ENCODE measurements at places on chromosomes 2 and 18.

DNA sequence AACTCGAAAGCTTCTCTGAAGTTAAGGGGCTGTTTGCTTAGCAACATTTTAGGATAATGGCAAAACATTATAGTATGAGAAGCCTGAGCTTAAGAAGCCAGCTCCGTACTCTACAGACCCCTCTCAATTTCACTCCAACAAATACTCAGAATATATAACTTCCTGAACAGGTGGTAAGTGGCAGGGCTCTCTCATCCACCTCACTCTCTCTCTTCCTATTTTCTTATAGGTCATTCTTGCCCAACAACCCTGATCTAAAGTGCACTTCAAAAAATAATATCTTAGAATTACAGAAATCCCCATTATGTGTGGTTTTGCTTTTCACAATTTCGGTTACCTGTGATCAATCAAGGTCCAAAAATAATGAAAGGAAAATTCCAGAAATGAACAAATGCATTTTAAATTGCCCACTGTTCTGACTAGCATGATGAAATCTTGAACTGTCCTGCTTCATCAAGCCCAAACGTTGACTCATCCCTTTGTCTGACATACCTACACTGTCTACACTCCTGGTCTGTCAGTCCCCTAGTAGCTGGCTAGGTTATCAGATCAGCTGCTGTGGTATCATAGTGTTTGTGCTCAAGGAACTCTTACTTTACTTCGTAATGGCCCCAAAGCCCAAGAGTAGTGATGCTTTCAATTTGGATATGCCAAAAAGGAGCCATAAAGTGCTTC is 122.8 kb upstream of the COL5A2 start:
- no peak for DNase-seq

DNA sequence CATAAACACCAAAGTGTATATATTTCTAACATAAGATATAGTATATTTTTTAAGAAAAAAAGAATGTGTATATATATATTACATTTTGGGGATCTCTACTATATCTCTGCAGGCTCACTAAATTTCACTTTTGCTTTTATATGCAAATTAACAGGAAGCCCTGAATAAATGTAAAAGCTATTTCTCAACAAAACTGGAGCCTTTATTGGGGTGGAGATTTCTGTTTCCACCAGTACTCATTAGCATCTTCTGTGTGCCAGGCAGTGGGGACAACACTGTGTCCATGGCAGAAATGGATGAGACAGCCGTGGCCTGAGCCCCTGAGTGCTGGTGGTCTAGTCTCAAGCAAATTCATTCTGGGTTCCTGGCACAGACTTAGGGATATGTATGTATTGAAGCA is 41.3 kb downstream of the C18orf63 start:
- DNase-seq = no peak

- peak; percentile 38 for DNase-seq
Observed at GRCh38 chr2:71190656-71191569, 36.0 kb downstream of the PAIP2B start.

GRCh38 chr2:74333896-74334586 is 9.2 kb downstream of the SLC4A5 start:
- DNase-seq = peak; percentile 18

- no peak for DNase-seq
Observed at GRCh38 chr18:29003194-29003593, 826.3 kb upstream of the CDH2 start.

DNA sequence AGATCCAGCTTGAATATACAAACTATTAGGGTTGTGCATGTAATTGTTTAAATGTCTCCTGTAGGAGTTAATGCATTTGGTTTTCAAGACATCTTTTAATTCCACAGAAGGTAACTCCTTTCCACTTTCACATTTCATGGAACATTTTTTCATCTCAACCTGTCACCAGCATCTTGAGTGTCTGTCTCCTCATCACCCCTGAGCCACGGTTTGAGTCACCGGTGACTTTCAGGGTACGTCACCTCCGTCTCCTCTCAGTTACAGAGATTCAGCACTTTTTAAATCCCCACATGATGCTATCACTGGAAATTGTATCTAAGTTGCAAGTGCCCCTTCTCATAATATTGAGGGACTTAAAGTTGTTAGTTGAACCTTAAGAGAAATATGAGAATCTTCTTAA is 25.3 kb downstream of the GPR55 start:
- DNase-seq = no peak

DNA sequence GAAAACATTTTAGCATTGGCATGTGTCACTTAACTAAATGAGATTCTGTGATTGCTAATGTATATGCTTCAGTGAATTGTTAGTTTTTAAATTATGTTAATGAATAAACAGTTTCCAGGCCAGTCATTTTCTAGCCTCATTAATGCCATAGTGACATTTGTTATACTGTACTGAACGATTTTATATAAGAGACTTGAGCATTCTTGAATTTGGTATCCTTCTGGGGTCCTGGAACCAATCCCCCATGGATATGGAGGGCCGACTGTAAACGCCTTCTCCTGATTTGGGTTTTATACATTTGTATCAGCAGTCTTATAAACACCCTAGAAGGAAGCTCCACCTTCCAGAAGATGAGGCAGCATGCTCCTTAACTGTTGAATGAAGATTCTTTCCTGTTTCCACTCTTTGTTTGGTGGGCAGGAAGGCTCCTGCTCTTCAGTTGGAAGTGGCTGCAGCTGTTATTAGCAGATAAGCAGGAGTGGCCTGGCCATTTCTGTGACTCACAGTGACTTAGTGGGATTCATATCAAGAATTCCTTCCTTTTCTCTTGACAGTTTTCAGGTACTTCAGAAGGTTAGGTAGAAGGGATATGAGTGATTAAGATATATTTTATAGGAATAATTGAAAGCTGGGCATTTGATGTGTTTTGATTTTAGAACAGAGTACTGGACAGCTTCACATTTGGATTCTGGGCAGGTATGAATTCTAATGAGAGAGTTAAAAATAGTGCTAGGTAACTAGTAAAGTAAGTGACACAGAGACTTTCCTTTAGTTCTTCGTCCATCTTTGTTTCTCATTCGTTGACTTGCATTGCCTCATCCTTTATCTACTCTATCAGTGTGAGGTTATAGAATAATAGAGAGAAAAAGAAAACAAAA is 124.9 kb downstream of the PLCL1 start:
- no peak for DNase-seq

DNA sequence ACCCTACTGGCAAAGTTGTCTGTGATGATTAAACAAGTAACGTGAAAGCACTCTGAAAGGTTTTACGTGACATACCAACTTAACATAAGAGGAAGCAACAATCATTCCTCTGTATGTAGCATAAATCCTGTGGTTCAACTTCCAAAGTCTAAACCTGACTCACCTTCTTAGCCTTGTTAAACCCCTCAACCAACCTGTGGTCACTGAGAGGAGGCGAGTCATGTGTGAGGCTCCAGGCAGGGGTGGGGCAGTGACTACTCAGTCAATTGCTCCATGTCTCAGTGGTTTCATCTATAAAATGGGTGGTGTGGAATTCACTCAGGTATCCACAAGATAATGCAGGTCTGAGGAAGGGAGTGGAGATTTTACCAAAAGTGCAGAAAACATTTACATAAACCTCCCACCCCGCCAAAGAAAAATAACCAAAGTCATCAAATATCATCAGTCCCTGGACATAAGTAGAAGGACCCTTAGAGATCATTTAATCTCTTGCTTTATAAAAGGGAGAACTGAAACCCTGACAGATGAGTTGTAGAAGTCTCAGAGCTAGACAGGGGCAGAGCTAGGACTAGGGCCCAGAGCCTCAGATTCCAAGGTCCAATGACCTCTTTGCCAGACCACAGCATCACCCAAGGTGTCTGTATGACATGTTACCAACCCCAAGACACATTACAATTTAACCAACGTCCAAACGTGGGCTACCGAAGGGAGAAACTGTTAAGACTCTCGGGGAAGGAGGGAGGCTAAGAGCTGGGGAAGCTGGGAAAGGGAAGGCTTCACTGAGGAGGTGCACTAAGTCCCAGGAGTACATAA is 3.7 kb upstream of the PCBP1 start:
- no peak for DNase-seq

- DNase-seq = no peak
Observed at GRCh38 chr2:100529900-100530299, 32.9 kb upstream of the PDCL3 start.

- DNase-seq = no peak
Observed at GRCh38 chr2:39468579-39469451, 31.7 kb upstream of the MAP4K3 start.

GRCh38 chr18:32378705-32379104 is 92.0 kb downstream of the GAREM1 start:
- DNase-seq = no peak

DNA sequence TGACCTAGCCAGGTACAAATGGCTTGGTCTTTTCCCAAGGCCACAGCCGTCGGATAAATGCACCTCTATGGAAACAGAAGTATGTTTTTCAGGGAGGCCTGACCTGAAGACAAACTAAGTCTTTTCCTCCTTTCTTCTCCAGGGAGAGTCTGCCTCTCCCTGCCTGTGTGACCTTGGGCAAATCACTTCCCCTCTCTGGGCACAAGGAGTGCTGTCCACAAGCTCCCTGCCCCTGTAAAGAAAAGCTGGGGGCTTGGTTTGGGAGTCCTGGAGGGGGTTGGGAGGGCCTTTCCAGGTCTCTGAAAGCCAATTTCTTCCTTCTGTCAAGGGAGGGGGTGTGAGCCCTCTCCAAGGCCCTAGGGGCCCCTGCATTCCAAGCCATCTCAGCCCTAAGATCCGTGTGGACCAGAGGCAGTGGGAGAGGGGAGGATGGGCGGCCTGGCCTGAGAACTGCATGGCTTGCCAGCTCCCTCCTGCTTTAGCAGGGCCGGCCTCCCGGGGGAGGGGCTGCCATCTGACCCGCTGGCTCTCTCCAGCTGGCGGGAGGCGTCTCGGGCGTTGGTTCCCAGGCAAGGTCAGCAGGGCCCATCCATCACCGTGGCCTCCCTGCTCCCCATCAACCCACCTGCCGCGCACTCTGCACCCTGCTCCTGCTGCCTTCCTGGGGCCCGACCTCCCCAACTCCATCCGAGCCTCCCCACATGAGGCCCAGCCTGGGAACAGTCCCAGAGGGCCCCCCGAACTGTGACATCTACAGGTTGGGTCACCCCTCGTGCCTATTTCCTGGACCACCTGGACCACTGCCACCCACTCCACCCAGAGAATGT is 61.4 kb downstream of the SMAD7 start:
- no peak for DNase-seq

DNA sequence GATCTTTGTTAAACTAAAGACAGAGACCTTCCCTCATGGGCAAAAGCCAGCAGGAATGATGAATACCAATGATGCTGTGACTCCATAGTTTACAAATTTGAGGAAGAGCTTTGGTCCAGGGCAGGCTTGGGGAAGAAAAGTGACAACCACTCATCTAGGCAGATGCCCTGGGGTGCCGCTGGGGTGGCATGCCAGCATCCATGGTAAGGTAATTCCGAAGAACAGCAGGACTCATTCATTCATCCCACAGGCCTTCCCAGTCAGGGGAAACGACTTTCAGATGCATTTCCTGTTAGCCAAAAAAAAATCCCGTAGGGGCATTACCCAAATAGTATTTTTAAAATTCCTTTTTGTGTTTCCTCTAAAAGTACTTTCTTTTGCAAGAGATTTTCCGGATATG is 180.7 kb upstream of the SERPINE2 start:
- DNase-seq = no peak

- DNase-seq = no peak
Observed at GRCh38 chr2:205605638-205606304, 76.5 kb upstream of the NRP2 start.

GRCh38 chr2:99205491-99205890 is 24.5 kb downstream of the MRPL30 start:
- DNase-seq = no peak

DNA sequence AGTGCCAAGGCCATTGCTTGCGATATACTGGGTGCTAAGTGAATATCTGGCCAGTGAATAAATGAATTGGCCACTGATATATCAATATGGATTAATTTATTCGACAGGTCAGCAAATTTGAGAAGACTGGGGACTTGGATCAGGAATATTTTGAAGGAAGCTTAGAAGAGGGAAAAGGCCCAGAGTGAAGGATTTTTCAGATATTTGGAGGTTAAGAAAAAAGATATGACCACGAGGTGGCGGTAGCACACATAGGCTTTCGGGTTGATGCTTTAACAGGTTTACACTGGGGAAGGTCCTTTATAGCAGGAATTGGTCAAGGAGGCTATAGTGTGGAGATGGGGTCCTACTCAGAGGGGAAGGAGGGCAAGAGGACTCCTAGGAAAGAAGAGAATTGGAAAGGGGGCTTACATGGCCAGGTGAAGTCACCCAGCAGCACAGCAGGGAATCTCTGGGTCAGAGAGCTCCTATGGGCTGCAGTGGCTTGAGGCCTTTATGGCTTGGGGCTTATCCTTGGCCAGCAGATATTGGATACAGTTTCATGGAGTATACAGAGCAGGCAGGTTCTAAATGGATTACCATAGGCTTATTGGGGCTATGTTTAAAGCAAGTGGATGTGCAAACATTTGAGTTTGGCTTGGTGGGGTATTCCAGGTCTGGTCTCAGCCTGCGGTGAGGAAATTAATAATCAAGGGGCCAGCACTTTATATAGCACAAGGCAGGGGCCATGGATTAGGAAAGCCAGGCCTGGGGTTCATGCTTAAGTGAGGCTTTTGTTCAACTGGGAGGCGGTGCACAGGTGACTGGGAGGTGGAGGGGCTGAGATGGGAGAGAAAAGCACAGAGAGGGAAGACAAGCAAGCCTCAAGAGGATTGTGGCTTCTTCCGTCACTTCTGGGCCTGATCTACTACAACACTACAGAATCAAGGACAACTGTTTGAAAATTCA is 9.7 kb downstream of the IL1RN start:
- DNase-seq = peak; percentile 44

- no peak for DNase-seq
Observed at GRCh38 chr18:23270986-23271680, 135.8 kb downstream of the CABLES1 start.

DNA sequence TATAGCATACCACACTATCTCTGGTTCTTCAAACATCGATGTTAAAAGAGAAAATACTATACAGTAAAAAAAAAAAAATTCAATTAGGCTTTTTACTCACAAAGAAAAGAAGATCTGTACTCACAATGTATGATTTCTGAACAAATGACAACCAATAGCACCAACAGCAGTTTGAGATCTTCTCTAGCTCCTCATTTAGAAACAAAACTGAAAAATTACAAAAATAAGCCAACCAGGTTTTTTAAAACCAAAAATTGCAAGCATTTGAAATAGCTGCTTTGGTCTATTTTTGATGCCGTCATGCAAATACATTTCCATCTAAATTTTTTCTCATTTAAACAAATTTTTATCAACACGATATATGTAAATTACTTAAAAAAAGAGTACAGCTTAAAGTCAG is 34.3 kb upstream of the RALBP1 start:
- DNase-seq = no peak

- DNase-seq = no peak
Observed at GRCh38 chr2:46702537-46702936, 213.1 kb downstream of the MCFD2 start.

GRCh38 chr2:18368008-18368407 is 192.4 kb downstream of the RDH14 start:
- peak; percentile 19 for DNase-seq

GRCh38 chr2:102273619-102274211 is 37.6 kb upstream of the IL1RL1 start:
- DNase-seq = no peak

Measured in pons (tissue), 1 donor.